Activated naive CD4-positive, alpha-beta T cell treated with anti-CD3 and anti-CD28 coated beads, Interleukin-2, amount 50 U/mL, for 16 hours (primary cell): ENCODE measurements at places on chromosomes 7 and 10.

DNA sequence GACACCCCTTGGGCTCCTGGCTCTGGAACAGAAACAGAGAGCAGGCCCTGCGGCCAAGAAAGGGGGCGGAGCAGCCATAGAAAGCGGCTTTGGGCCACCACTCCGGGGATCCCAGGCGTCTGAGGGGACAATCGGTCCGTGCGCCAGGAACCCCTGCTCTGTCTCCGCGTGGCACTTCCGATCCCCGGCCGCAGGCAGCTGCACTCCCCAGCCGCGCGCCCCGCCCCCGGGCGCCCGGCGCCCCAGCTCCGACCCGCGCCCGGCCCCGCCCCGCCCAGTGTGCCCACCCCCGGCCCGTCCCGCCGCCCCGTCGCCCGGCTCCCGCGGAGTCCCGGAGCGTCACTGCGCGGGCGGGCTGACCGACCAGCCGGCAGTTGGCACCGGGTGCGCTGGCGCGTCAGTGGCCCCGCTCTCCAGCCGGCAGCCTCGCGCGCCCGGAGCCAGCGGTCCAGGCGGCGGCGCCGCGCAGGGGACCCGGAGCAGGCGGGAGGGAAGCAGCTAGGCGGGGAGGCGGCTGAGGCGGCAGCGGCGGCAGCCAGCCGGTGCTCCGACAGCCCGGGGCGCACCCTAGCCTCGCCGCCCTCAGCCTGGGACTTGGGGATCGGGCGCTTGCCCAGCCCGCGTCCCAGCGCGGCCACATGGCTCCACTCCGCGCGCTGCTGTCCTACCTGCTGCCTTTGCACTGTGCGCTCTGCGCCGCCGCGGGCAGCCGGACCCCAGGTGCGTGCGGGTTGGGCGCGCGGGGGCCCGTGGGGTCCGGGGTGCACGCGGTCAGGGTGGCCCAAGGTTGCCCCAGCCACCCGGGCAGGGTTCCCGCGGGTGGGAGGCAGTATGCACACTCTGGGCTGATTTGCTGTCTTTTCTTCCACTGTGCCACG is at the start of gene ADAMTS14:
Gene ADAMTS14, plus strand, starts transcription at position 342 of the 878 bp plus-strand sequence. Its CDS starts 297 bp downstream, at position 639.
- DNase-seq = no peak

- no peak for DNase-seq
Measured at GRCh38 chr7:108561047-108561619, 8.4 kb downstream of the THAP5 start.

- DNase-seq = no peak
Measured at GRCh38 chr10:3961082-3961481, 176.1 kb upstream of the KLF6 start.

DNA sequence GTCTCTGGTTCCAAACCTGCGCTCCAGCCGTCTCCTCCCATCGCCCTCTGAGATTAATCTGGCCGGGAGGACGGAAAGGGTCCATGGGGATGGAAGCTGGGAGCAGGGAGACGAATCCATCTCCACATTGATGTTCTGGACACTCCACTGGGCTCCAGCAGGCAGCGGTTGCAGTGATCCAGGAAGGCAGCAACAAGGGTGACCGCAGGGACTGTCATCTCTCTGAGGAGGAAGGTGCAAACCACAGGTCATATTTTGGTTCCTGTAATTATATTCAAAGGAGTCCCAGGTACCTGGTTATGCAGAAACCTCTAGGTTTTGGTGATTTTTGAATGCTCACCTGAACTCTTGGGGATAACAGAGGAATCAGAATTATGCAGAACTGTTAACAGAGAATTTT is 54.8 kb downstream of the EVX1 start:
- DNase-seq = no peak

DNA sequence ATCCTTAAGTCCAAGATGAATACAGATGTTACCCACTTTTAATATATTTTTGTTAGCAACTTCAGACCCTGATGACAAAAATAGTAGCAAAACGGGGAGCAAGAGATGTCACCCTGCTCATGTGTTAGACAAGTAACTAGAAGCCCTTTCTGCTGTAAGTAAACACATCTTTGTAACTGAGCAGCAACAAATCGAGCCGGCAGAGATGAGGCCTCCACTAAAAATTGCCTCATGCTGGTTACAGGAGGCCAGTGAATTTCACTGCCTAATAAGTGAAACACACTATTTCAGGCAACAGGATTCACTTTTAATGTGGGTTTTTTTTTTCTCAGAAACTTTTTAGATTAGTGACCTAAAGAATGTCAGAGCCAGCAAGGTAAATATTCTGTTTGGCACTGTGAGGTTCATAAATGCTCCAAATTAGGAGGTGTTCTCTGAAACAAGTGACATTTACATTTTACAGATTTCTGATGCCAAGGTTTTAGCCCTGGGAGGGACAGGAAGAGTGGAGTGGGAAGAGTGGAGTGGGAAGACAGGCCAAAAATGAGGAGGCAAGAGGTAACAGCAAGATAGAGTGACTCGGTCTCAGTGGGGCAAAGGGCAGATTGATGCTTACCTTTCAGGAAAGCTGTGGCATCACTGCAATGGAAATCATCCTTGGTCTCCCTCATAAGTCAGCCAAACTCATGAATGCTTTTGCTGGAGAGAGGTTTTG is 53.6 kb upstream of the LRRC17 start:
- DNase-seq = no peak
